ENCODE measurements at places on chromosomes 1 and 21.
A peak's percentile ranks its signal among the peaks of the same experiment; 100 is the strongest.

DNA sequence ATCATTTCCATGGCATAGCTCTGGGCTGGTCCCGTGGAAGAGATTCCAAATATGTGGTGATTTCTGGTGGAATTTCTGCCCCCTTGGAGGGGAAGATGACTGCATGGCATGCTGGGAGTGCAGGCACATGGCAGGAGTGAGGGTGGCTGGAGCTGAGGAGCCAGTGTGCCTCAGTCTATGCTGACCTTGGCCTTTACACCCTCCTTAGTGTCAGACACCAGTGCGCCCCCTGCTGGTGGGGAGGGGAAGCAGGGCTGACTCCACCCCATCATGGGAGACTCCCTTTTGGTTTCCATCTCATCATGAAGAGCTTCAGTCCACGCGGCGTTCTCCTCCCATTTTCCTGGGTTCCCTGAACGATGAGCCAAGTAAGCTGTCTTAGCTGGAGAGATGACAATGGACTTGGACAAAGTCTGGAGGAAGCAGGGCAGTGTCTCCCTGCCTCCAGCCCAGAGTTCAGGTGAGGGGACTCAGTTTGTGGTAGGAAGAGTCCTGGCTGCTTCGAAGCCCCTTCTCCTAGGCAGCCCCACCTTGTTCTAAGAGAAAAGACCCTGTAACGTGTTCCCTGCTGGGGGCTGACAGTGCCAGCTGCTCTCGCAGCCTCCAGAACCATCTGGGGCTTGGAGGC is 10.3 kb downstream of the ALX3 start:
- peak; percentile 81 for DNase-seq

DNA sequence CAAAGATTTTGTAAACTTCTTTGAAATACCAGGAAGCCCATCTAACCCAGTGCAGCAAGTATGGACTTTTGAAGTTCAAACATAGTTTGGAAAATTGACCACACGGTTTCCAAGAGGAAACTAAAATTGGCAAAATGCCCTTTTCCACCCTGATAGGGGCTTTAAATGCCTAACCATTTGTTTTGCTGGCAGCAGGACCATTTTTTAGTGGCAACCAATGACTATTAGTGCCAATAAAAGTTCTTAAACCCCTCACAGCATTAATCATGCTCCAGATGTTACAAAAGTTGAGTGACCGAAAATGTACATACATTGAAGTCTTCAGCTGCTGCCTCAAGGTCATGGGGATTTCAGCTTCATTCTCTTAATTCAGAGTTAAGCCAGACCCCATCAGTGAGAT is 46.4 kb upstream of the ENAH start:
- DNase-seq, result no peak

DNA sequence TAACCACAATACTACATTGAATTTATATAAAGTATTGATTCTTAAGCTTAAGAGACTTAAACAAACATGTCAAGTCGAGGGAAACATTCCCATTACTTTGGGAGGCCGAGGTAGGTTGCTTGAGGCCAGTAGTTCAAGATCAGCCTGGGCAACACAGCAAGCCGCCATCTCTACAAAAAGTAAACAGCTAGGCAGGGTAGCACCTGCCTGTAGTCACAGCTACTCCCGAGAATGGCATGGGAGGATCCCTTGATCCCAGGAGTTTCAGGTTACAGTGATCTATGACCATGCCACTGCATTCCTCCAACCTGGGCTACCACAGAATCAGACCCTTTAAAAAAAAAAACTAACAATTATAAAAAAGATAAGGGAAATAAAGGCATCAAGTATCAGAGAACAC is 50.4 kb downstream of the EIF4G3 start:
- peak; percentile 82 for DNase-seq

GRCh38 chr1:162398999-162399580 is 12.8 kb downstream of the SH2D1B start:
- peak; percentile 51 for DNase-seq

- DNase-seq, result no peak
These were observed 8.4 kb downstream of the C1orf87 start for GRCh38 chr1:60065199-60065598.

DNA sequence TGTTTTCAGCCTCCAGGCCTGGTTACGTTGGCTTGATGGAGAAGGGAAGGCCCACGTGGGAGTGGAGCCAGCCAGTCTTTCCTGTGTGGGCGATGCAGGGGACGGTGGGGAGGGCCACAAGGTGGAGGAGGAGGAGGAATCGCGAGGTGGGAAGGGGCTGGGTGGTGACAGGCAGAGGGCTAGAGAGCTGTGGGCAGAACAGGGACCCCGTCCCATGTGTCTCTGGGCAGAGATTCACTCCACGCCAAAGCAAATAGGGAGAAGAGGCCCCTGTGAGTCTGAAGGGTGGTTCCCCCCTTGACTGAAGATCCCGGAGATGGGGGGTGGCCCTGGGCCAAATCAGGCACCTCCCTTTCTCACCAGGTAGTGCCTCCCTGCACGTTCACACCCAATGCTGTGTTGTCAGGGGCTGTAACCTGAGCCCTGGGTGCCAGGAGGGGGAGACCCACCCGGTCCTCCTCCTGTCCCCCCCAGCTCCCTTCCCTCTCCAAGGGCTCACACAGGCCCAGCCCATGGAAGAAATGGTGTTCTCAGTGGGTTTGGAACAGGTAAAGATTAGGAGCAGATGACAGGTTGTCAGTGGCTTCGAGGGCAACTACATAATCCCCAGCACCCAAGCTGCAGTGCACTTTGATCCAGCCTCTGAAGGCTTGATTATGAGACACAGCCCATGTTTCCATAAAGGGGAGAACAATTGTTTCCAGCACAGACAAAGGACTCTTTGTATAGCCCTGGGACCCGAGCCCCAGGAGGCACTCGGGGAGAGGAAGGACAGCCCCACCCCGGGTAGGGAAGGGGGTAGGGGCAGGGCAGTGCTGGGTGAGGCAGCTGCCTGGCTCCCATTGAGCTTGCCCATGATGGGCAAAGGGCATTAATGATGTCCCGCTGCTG is 37.7 kb upstream of the GPR37L1 start:
- DNase-seq, result peak; percentile 32
